ENCODE measurements at places on chromosomes 6 and 20.

DNA sequence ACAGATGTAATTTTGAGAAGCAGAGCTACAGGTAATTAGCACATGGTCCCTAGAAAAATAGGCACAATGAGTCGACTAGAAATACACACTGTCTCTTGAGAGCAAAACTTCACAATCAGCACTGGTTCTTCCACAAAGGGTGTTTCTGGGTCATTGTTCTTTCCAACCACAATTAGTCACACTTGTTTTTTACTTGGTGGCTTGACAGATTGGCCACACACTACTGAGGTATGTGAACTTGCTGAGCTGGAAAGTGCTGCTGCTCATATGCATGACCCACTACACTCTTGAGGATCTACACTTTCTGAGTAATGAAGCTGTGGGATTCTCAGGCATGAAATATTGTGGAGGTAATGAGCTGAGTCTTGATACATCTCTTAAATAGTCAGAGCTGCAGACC, 347.7 kb downstream of the BCKDHB start:
- DNase-seq = no peak

GRCh38 chr6:38116248-38116647, 296.7 kb downstream of the ZFAND3 start:
- no peak for DNase-seq

GRCh38 chr6:3874069-3874468, 24.9 kb downstream of the FAM50B start:
- DNase-seq = no peak

GRCh38 chr6:73520688-73521350, at the start of gene EEF1A1:
TSS of gene EEF1A1 (minus strand) at chr6:73521032. CDS start at chr6:73520026, 1,006 bp downstream.
- DNase-seq = peak; percentile 99

DNA sequence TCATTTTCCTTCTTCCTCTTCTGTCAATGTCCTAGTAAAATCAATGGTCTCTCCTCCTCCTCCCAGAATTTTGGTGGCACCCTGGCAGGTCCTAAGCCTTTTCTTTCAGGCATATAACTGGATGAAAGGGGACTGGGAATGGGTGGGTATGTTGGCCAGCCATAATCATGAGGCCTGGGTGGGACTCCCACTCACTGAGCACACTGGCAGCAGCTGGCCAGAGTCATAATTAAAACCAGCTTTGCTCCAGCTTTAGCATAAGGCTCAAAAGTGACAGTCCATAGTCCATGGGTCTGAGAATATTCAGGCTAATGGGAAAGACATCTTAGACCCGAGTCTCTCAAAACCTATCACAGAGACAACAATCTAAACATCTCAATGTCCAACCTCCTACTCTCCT, 190.0 kb upstream of the BTBD3 start:
- no peak for DNase-seq

DNA sequence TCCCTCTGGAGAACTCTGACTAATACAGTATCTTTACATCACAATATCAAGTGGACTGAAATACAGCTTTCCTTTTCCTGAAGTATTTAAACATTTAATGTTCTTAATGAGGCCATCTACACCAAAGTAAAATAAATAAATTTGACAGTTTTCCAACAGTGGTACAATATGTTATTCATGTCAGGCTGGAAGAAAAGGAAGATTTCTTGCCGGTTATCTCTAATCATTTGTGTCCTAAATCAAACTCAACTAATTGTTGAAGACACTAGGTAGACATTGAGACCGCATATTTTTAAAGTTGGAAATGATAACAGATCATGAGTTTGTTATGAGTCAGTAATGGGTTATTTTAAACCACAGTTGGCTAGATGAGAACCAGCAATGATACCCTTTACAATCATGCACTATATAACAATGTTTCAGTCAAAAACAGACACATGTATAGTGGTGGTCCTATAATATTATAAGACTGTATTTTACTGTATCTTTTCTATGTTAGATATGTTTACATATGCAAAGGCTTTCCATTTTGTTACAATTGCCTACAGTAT, 241.6 kb downstream of the LMBRD1 start:
- no peak for DNase-seq

- no peak for DNase-seq
Observed at GRCh38 chr6:39553860-39554802, 171.1 kb downstream of the KIF6 start.

GRCh38 chr6:77986380-77987034, 333.7 kb downstream of the MEI4 start:
- no peak for DNase-seq

DNA sequence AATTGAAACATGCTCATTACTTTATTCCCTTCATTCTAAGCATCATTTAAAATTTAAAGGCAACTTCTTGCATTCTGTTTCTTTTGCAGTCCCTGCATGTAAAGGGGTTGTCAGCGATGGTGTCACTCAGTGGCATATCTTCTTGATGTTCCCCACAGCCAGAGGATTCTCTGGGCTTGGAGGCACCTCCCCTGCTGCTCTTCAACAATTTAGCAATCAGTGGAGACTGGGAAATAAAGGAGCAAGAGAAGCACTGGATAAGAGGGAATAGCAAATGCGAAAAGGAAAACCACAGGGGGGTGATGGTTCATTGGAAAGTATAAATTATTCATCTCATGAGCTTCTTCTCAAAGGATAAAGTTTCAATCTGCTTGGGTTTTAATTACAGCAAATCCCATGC, 30.7 kb upstream of the MC3R start:
- no peak for DNase-seq

GRCh38 chr20:17841751-17842215, 126.8 kb downstream of the SNX5 start:
- DNase-seq = no peak

GRCh38 chr20:56467968-56468315, 485 bp upstream of the RTF2 start:
- DNase-seq = no peak

- DNase-seq = no peak
Observed at GRCh38 chr6:155770313-155770712, 314.7 kb upstream of the NOX3 start.

- no peak for DNase-seq
Observed at GRCh38 chr6:30716879-30717128, 277 bp downstream of the MDC1 start.

DNA sequence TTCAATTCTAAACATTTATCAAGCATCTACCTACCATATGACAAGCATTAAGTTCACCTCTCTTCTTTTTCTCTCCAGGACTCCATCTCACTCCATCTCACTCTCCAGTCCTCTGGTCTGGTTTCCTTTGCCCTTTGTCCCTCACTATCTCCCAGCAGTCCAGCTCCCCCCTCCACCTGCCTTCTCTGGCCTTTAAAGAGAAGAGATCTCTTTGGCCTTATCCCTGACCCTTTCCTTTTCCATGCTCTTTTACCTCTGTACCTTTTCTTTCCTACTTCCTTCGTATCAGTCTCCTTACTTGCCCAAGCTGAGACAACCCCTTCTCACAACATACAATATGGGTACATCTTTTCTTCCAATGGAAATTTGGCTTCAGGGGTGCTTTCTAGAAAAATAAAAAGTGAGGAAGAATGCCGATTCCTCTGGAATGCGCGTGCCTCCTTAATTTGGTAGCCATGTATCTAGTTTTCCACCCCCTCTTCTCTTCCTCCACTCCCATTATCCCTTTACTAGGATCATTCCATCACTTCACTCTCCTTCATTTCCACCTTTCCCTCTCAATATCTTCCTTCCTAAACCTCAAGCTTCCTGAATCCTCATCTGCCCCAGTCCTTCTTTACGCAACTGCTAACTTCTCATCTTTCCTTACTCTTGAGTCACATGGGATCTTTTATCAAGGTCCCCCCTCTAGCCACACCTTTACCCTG, 745 bp upstream of the AGPAT1 start:
- DNase-seq = no peak

GRCh38 chr6:139135578-139136545, 982 bp downstream of the HECA start:
- no peak for DNase-seq

DNA sequence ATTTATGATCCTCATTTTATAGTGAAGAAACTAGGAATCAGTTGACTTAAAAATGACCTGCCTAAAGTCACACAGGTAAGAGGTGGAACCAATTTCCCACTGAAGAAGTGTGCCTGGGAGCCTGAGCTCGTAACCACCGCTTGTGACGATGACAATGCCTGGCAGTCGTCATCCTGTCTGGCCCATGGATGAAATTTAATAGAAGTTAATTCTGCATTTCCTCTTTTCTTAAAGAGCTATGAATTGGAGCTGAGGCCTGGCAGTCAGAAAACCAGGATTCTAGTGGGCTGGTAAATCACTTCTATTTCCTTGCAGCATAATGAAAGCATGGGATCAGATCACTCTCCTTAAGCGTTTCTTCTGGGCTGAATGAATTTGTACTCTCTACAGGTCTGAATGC, 200.0 kb upstream of the SGK1 start:
- no peak for DNase-seq

GRCh38 chr6:167129562-167129961, 6.7 kb downstream of the CCR6 start:
- no peak for DNase-seq

DNA sequence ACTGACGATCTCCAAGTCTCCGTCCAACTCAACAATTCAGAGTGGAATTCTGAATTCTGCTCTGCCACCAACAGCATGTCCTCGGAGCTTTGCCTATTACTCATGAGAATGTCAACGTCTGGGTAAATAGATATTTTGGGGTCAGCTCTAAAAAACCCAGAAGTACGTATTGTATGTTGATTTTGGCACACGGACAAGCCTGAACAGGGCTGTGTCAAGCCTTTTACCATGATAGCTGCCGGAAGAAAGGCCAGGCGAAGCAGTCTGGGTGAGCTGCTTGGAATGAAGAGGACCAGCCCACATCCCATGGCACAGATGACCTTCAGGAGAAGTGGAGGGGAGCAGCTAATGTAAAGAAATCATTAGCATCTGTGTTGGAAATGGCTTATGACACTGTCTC, 88.0 kb upstream of the JAG1 start:
- no peak for DNase-seq

DNA sequence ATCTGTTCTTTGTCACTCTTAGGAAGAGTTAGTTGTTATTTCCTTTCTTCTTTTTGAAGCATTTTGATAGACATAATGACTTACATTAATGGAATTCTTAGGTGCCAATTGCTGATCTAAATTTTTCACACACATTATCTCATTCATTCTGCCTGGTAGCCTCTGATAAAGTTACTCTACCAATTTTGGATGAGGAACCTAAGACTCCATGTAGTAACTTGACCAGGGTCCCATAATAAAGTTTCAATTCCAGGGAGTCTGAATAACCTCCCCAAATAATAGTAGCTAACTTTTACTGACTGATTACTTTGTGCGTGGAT, 73.2 kb upstream of the CITED2 start:
- DNase-seq = no peak

- no peak for DNase-seq
Observed at GRCh38 chr6:137471497-137471896, 22.7 kb downstream of the OLIG3 start.

- DNase-seq = no peak
Observed at GRCh38 chr6:152696522-152696921, 1.2 kb upstream of the MYCT1 start.
